ENCODE measurements at places on chromosomes 6 and 20.

- no peak for DNase-seq
These were observed 10.3 kb downstream of the ZMYND8 start for GRCh38 chr20:47346172-47346571.

- no peak for DNase-seq
These were observed 227.3 kb upstream of the QKI start for GRCh38 chr6:163187201-163187600.

DNA sequence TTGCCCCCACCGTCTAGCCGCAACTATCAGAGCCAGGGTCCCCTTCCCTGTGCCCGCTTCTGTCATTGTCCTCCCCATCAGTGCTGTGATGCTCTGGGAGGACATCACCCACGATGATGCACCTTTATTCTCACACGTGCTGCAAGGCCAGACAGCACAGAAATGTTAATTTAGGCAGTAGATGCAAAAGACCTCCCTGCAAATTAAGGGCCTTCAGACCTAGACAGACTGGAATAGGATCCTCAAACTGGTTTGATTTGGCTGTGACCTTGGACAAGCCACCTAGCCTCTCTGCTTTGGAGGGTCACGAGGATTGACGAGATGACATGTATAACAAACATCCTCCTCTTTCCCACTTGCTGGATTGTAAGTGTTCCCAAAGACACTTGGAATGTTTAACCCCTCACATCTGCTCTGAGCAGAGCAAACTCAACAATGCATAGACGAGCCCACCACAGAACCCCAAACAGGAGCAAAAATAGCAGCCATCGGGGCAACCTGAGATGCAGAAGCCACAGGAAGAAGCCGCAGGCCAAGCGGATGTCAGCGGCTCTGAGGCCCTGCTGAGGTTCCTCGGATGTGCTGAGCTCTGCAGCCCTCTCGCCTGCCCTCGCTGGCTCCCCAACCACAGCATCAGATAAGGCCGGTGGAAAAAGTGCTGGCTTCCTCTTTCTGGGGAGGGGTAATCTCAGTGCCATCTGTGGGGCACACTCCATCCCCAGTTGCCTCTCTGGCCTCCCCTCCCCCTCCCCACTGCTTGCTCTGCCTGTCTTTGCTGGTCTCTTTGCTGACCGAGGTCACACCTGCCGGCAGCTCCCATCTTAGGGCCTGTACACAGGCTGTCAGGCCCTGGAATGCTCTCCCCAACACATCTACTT, 35.3 kb downstream of the TOX2 start:
- no peak for DNase-seq

GRCh38 chr6:116283191-116283590, 3.5 kb upstream of the TSPYL1 start:
- DNase-seq: no peak

DNA sequence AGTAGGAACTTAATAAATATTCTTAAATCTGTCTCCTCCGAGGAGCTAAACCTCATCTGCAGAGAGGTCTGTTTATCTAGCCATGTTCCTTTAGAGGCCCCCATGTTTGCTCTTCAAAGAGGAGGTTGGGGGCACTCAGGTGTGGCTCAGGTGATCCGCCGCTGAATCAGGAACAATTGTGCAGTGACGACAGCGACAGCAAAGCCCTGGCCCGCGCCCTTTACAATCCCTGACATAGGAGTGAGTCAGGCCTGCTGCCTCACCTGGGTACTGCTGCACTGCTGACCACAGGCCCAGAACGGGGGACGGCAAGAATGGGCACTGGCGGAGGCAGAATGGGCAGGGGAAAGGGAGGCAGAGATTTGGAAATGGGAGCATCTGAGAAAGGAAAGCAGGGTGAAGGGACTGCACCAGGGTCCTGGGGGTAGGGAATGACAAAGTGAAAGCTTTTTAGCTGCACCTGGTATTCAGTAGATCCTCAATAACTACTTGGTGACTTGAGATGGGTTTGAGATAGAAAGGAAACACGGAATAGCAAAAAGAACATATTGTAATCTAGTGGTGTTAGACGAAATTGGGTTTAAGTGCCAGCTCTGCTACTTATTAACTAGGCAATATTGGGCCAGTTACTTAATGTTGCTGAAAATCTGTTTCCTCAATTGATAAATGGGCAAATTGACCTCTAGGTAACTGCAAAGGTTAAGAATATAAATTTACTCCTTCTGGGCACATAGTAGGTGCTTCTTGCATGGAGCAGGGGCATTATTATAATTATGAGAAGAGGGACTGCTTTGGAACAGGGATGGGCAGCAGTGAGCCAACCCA, 5.4 kb upstream of the IER3 start:
- no peak for DNase-seq

DNA sequence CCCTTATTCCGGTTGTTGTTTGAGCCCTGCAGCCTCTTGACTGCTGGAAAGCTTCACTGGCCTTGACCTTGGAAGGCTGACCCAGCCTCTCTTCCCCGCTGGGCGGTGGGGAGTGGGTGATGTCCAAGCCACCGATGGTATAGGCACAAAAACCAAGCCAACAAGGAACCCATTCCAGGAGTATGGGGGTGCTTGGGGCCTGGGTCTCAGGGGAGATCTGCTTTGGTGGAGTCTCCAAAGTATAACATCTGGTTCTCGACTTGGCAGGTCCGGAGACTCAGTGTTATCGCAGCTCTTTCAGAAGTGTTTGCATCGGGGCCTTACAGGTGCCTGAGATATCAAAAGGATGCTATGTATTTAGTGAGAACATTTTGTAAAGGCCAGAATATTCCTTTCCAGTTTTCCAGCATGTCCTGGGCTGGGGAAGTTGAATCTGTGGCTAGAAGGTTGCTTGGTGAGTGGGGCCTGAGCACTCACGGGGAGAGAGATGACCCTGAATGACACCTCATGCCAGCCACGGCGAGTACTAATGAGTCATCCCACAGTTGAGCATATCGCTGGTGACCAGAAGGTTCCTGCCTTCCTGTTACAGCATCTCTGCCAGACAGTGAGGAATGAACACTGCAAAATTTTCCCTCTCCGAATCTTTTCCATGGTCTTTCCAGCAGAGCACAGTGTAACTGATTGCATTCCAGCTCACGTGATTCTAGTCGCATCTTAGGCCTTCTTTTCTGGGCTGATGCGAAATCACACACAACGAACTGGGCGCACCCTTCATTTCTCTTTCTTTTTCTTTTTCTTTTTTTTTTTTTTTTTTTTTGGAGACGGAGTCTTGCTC, 133.9 kb downstream of the ZDHHC14 start:
- peak; percentile 83 for DNase-seq

- peak; percentile 6 for DNase-seq
These were observed 45.7 kb upstream of the TPD52L1 start for GRCh38 chr6:125107896-125108295.

DNA sequence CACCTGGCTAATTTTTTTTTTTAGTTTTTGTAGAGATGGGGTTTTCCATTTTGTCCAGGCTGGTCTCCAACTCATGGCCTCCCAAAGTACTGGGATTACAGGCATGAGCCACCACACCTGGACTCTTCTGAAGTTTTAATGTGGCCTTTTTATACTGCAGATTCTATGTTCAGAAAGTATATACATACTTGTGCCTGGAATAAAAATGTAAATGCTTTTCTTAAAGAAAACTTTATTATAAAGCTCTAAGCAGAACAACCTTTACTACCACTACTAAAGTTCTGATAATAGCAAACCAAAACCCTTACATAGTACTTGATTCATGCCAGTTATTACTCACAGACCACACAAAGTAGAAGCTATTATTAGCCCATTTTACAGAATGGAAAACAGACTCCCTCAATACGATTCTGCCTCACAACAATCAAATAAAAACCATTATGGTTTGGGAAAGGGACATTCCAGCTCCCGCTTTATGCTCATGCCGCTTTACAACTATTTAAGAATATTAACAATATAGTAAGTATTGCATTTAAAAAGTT, 5.3 kb downstream of the PHIP start:
- DNase-seq: no peak

GRCh38 chr6:13253272-13253671, 75.1 kb downstream of the TBC1D7 start:
- DNase-seq: no peak

- DNase-seq: no peak
These were observed 139.9 kb downstream of the BFSP1 start for GRCh38 chr20:17391127-17391771.

GRCh38 chr20:22757424-22758183, 173.2 kb upstream of the FOXA2 start:
- no peak for DNase-seq

DNA sequence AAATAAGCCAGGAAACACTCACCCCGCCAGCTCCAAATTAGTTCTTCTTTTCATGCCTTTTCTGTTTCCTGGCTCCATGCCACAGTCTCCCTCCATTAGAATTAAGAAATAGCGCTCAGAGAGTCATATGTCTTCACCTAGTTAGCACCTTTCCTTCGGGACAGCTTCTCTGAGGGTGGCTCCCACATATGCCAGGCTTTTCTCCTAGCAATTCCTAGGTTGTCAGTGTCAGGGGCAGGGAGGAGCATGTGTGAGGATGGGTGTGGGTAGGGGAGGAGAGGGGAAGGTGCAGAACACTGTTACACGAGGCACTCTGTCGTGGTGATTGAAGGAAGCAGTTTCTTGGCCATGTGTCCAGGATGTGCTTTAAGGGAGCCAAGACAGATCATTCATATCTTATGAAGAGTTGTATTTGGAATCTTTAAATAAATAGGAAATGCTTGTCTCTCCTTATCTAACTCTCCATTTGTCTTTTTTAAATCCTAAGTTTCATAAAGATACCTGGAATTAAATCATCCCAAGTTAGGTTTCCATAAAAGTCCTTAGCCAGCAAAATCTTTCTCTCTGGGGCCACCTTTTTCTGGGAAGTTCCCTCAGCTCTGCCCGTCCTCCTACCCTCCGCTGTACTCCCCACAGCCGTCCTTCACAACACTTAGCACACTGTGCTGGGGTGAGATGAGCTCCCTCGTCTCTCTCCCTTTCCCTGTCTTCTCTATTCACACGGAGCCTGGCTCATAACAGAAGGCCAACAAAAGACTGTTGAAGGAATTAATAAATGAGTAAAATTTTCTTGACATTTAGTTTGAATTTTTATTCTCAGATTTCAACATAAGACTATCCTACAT, 361.0 kb downstream of the CD83 start:
- DNase-seq: no peak

DNA sequence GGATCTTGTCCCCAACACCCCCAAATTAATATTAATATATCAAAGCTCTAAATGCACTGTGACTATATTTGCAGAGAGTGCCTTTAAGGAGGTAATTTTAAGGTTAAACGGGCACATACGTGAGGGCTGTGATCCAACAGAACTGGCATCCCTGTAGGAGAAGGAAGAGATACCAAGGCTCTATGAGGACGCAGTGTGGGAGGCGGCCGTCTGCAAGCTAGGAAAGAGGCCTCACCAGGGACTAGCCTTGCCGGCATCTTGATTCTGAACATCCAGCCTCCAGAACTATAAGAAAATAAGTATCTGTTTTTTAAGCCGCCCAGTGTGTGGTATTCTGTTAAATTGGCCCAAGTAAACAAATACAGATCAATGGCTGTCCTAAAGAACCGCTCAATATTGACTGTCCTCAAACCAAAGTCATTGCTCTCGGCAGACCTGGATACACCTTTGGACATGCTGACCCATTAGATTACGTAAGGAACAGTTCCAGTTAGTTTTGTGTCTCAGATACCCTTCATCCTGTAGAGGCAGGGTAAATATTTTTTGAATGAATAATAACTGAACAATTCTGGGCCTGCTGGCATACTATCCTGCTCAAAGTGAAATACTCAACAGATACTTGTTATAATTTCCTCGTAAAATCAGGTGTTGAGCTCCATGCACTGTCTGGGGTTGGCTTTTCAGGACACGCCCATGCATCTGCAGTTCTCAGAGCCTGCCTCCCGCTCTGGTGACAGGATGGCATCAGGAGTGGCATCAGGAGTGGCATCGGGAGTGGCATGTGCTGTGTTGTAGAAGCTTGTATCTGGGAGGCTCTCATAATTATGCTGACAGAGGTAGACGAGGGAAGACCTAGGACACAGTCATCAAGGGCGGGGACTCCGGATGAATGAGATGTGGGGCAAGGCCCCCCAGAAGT, 6.3 kb downstream of the PRR18 start:
- DNase-seq: no peak

GRCh38 chr6:167493976-167494697, 169.3 kb downstream of the TTLL2 start:
- DNase-seq: no peak

DNA sequence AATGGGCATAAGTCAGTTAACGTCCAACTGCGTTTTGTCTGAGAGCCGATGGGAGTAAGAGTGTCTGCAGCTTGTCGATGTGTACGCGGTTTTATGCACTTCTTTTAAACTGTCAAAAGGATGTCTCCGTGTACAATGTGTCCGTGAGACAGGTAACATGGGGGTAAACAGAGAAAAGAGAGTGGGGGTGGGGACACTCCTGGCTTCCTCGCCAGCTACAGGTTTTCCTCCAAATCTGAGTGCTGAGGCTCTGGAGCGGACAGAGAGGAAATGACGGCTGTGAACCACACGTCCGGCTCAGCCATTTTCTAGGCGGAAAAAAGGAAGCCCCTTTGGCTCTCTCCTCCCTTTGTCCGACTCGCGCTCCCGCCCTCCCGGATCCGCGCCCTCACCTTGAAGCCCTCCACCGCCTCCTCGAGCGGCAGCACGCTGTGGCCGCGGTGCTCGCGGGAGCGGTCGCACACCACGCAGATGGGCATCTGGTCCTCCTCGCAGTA, 916 bp downstream of the TRIM27 start:
- DNase-seq: peak; percentile 70

DNA sequence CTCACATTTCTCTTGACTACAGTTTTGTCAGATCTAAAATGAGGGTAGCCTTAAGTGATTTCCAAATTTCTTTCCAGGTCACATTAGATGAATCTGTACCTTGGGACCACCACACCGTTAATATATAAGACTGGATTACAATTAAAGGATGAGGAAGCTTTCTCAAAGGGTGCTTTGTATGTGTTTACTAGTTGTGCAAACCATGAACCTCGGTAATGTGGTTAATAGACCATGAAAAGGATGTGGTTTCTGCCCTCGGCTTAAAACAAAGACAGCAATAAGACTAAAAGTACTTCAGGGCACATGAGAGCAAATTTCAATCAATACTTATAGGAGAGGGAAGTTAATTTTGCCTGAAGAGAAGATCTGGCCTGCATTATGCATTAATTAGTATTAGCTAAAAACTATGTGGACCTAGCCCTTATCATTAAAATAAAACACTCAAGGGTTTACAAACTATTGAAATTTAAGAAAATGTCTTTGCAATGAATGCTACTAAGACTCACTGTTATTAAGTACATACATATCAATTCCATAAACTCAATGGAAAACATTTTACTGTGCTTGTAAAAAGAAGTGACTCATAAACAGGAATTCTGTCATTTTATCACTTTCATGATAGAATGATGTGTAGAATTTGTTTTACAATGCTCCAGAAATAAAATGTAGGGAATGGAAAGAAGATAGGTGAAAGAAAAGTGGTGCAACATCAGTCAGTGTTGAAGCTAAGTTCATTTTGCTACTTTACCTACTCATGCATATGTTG, 936 bp upstream of the TMX4 start:
- DNase-seq: no peak

- no peak for DNase-seq
These were observed 2.0 kb downstream of the CD40 start for GRCh38 chr20:46120136-46120535.

Measured in GM23248 (cell line).